ENCODE measurements at places on chromosomes 11 and 22. TPM values are rescaled to one million over a fixed set of nuclear protein-coding genes. Genes with fewer than 3 reads are reported as not detected.

The PIH1D2 gene
- 1.3 TPM for total RNA-seq

The TTC36 gene
- 0.85 TPM for total RNA-seq

The CHCHD10 gene
- total RNA-seq = not detected

The GGT5 gene
- not detected for total RNA-seq

The LRP4 gene
- 2.1 TPM for total RNA-seq

Measured in HT1080 (cell line).